ENCODE measurements at places on chromosomes 4 and X.

- no peak for DNase-seq
Observed at GRCh38 chr4:35506161-35506560, 738.2 kb downstream of the ARAP2 start.

GRCh38 chr4:186348433-186348832 lies 82.4 kb downstream of the F11 start:
- DNase-seq = no peak

DNA sequence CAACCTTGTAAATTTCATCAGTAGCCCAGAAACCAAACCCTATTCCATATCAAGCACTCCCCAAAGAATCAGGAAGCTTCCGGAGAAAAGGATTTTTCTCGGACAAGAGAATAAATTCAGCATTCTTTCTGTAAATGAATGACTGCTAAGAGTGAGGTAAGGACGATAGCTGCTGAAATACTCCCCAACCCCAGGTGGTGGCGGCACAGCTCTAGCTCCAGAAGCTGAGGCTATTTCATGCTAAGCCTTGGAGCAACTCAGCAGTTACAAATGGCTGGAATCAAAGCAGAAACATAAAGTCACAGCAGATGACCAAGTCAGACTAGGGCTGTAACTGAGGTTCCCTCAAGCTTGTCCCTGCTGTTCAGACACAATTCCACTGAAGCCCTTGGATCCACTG lies 13.9 kb upstream of the PCDH19 start:
- DNase-seq = no peak

DNA sequence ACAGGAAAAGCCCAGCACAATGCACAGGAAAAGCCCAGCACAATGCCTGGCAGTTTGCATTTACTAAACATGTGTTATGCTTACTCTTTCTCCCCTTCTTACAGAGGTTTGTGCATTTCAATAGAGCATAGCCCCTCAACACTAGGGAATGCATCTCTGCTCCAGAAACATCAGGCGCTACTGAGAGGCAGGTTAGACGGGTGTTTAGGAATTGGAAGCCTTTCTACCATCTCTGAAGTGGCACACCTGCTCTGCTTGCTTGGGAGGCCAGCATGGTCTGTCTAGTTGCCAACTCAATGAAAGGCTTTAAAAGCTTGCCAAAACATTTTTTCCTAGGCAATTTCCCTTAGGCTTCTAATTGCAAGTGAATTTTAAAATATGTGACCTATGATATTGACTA lies 55.7 kb downstream of the GRID2 start:
- DNase-seq = no peak

DNA sequence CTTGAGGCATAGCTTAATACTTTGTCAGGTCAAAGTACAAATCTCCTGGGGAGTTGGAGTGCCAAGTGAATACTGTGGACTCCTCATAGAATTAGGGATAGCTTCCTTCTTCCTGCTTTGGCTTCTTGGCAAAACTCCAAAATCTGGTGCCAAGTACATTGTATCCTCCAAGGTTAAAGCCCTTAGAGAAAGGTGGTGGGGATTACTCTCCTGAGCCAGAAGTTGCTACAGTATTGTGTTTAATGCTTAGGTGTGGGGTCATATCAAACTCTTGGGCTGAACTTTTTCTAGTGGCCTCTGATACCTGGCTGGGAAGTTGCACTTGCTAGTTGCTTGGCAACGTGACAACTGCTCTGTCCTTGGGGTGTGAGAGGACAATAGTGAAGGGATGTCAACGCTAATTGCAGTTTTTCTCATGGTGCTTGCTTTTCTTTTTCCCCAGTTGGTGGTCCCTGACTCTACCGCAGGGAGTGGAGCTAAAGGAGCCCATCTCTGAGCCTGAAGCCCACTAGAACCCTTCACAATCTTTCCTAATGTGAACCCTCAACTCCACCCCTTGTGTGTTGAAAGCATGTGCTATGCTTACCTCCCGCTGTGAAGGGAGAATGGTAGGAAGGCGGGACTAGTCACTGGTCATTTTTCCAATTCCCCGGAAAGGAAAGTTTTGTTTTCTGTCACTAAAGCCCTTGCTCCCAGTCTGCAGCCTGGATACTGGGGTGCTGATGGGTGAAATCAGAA lies 35.5 kb downstream of the DLG3 start:
- DNase-seq = no peak

- peak; percentile 56 for DNase-seq
Observed at GRCh38 chrX:100829730-100830129, 9.5 kb downstream of the CSTF2 start.
